ENCODE measurements at places on chromosomes 11 and 22.
A peak's percentile ranks its signal among the peaks of the same experiment; 100 is the strongest.

DNA sequence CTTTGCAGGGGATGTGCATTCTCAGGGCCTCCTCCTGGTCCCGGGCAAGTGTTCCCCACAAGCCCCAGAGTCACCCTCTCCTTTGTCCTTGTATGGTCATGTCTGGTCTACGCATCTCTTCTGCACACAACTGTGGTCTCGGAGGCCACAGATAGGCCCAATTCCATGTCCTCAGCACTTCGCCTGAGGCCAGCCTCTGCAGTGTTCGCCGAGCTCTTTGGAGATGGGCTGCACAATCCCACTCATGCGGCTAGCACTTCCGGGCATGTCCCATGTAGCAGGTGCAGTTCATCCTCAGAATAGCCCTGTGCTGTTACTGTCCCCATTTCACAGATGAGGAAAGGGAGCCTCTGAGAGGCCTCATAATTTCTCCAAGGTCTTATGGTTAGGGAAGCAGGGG, 7.6 kb downstream of the PARVG start:
- DNase-seq: no peak

- peak; percentile 75 for DNase-seq
Measured at GRCh38 chr11:57639321-57640067, 10.2 kb downstream of the YPEL4 start.

DNA sequence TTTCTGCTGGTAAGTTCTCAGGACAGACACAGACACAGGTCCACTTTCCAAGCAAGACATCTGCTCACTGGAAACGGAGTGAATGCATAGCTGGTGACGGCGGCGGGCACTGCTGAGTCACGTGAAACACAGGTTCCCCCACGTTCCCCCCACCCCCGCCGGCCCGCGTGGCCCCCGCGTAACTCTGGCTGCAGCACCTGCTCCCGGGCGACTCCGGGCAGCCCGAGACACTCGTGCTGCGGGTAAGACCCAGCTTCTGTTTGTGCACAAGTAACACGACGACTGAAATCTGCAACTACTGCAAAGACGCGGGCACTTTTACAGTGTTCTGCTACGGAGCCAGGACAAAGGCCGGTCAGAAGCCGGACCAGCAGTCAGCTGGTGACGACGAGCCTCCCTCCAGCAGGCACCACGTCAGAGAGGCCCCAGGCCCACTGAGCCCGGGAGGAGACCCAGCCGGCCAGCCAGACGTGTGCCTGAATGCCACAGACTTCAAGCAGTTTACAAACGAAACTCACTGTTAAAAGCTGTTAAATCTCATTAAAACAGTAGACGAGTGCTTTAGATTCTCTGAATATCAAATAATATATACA, 12.9 kb upstream of the ARFGAP3 start:
- no peak for DNase-seq

GRCh38 chr11:911031-911889, 650 bp upstream of the CHID1 start:
- peak; percentile 75 for DNase-seq

GRCh38 chr11:62439785-62440602, 21.2 kb downstream of the SCGB1A1 start:
- DNase-seq: peak; percentile 77

DNA sequence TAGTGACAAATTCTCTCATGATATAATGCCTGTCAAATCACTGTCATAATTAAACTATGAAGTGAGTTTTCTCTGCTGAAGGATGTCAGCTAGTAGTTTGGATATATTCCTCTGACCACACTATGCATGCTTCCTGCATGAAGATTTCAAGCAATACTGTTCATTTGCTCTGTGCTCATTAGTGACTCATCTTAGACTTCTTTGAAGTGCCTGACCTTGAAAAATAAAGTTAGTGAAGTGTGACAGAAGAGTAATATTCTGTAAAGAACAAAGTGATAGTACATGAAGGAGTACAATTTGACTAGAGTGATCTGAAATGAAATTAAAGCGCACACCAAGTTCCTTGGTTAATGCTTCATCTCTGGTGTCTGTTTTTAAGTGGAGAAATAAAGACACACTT, 629.5 kb upstream of the ANO3 start:
- DNase-seq: no peak

DNA sequence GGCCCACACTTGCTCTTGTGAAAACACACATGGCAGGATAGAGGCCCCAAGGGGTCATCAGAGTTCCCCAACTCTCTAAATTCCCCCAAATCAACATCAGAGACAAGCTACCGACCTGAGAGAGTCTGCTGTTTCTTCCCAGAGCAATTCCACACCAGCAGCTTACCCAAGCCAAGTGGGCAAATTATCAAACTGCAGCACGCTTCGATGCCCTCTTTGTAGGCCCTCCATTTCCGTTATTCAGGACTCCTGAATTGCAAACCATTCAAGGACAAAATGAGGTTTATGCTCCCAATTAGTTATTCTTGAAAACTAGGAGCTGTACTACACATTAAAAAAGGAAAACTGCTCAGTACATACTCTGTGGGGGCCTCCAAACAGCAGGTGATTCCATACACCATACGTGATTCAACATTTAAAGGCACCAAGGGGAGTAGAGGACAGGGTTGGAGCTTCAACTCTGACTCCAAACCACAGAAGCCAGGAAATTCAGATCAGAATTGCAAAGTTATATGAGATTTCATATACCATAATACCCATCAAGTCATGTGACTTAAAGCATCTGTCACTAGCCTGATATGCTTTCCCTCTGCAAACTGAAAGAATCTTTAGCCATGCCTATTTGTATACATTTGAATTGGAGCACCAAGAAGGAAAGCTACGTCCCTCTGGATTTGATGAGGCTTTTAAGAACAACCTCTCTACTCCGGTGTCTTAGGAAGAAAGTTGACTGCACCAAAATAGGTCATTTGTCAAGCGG, 234.8 kb downstream of the CADM1 start:
- DNase-seq: no peak

DNA sequence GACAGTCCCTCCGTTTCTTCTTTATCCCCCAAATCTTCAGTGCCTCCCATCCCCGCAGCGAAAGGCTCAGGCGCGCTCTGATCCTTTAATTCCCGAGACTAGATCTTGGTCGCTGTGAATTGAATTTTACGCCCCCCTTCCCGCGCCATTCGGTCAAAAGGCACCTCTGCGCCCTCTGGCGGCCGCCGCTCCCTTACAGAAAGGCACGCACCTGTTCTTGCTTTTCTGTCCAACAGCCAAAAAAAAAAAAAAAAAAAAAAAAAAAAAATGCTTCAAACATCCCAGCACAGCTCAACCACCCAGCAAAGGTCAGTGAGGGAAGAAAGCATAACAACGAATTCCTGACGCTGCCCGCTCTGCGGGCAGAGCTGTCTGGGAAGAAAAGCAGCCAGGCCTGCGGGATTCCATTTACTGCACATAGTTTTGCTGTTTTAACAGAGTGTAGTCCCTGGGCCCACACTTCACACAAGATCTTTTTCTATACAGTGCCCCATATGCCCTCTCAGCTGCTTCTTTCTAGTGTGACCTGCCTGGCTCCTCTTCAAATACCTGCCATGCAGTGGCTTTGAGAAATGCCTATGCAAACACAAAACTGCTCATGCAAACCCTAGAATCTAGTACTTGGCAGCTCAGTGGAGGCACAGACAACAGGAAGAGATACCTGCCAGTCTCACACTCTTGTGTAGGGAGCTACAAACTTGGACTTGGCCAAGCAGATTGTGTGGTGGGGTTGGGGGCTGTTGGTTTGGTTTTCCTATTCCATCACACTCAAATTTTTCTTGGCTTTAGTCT, 1.3 kb upstream of the ESAM start:
- peak; percentile 58 for DNase-seq

GRCh38 chr11:119692540-119692820, 36.5 kb downstream of the NECTIN1 start:
- DNase-seq: no peak

- no peak for DNase-seq
Measured at GRCh38 chr22:41808400-41808799, 7.9 kb downstream of the CCDC134 start.
